ENCODE measurements at places on chromosomes 7 and 10. TPM values are rescaled to one million over a fixed set of nuclear protein-coding genes. Genes with fewer than 3 reads are reported as not detected.

The TMEM139 gene
- total RNA-seq = 16.1 TPM

- no peak for DNase-seq
Measured at GRCh38 chr7:5612695-5613094, 168.8 kb downstream of the RNF216 start.

- no peak for DNase-seq
Measured at GRCh38 chr7:154774303-154774969, 228.5 kb downstream of the PAXIP1 start.

The RGR gene
- 1.7 TPM for total RNA-seq

The RNF133 gene
- 0.51 TPM for total RNA-seq

The FLNC gene
- total RNA-seq = 601 TPM

The LIPJ gene
- not detected for total RNA-seq
